ENCODE measurements at places on chromosomes 3 and 15.

DNA sequence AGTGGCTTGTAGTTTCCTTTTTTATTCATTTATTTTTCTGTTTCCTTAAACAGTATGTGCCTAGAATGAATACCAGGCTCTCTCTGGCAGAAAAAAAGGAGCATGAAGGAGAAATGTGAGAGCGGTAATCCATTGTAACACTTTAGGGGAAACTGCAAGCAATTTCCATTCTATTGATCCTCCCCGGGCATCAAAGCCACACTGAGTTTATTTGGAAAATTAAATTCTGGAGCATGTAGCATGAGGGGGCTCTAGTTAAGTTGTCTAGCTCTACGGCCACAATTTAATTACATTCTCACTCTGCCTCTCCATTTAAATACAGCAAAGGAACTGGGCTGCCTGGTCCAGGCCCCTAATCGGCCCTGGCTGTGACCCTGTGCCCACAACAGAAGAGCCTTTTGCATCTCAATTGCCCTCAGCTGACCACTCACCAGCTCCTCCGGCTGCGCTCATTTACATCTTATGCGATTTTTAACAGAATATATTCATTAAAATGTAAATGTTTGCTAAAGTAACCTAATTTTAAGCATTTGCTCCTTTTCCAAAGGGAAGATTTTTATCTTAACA is 72.9 kb downstream of the MEGF11 start:
- no peak for DNase-seq

- no peak for DNase-seq
Observed at GRCh38 chr15:70280781-70281180, 183.1 kb upstream of the TLE3 start.

DNA sequence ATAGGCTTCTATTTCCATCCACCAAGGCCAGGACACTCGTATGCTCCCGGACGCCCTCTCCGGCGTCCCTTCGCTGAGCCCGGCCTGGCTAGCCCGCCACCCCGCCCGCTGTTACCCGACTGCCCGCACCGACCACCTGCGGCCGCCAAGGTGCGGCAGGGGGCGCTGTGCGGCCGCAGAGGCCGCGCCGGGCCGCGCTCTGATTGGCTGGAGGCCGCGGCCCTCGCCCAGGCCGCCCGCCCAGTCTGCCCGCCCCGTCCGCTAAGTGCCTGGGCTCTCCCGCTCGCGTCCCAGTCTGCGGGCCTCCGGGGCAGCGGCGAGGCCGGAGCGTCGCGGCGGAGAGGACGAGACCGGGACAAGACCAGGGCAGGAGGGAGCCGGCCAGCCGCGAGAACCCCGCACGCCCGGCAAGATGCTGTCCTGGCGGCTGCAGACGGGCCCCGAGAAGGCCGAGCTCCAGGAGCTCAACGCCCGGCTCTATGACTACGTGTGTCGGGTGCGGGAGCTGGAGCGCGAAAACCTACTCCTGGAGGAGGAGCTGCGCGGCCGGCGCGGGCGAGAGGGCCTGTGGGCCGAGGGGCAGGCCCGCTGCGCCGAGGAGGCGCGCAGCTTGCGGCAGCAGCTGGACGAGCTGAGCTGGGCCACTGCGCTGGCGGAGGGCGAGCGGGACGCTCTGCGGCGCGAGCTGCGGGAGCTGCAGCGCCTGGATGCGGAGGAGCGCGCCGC is at the start of gene SYNM:
TSS of gene SYNM (plus strand) at position 293 of the 726 bp plus-strand sequence. CDS start at position 413, 120 bp downstream.
- peak; percentile 75 for DNase-seq

DNA sequence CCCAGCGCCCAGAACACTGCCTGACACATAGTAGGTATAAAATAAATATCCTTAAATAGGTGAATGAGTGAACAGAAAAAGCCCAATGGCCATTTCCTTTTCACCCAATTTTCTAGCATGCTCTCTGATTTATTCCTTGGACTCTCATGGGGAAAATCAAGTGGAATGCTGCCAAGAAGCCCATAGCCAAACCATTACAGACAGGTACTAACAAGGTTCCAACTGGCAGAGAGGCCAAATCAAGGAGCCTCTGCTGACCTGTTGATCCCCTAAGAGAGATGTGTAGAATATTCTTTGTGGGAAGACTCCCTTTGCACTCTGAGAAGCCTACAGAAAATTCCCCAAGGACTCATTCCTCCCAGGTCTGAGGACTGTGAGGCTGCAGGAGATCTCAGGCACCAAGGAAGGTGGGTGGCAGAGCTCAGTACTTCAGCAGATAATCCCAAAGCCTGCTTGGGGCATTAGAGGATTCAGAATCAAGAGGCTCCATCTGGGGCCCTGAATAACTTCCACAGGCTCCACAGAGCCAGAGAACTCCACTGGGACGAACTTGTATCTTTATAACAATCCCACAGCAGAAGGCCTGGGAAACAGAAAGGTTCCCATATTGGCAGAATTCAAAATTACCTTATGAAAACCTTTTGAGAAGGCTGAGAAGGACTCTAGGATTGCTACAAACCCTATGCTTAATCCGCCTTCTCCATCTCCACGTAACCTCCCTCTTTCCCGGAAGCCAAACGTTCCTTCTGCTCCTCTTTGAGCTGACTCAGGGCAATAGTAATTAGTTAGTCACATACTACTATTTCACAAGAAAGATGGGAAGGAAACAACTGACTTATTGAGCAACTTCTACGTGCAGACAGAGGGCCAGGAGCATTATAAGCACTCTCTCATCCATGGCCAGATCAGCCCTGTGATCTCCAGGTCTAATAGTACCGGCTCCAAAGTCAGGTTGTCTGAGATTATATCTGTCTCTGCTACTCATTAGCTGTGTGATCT is 34.5 kb downstream of the PRICKLE2 start:
- no peak for DNase-seq

DNA sequence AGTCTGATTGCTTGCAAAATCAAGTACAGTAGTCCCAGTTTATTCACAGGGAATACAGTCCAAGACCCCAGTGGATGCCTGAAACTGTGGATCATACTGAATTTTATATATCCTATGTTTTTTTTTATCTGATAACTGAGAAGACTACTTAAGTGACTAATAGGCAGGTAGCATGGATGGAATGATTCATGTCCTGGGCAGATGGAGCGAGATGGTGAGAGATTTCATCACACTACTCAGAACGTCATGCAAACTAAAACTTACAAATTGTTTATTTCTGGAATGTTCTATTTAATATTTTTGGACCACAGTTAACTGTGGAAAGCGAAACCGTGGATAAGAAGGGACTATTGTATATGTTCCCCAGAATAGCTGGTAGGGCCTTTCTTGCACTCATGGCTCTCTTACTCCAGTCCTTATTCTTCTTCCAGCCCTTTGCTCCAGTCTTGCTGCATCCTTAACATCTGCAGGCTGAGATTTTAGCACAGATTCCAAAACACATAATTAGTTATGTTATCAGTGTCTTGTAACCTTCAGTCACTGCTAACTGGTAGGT is 290.0 kb downstream of the ADAMTSL3 start:
- DNase-seq = no peak

GRCh38 chr3:44831232-44831631 is 30.5 kb upstream of the TMEM42 start:
- DNase-seq = no peak

- no peak for DNase-seq
Observed at GRCh38 chr3:148309390-148310035, 388.2 kb upstream of the AGTR1 start.

DNA sequence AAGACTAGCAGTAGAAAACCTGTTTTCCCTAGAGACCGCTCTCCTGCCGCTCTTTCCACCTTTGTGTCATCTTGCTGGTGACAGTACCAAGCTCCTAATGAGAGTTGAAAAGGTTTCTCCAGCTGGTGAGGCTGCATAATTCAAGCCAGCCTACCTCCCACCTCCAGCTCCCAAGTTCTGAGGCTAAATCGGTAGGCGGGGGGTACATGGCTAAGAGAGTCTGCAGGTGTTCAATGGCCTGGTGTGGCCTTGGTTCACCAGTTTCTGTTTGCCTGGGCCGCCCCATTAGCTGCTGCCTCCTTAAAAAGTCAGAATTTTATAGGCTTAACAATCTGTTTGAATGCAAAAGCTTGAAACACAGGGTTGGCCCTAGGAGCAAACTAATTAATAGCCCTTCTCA is 262.8 kb downstream of the SLCO3A1 start:
- no peak for DNase-seq

GRCh38 chr15:75694241-75695182 is 18.1 kb downstream of the CSPG4 start:
- DNase-seq = peak; percentile 47

DNA sequence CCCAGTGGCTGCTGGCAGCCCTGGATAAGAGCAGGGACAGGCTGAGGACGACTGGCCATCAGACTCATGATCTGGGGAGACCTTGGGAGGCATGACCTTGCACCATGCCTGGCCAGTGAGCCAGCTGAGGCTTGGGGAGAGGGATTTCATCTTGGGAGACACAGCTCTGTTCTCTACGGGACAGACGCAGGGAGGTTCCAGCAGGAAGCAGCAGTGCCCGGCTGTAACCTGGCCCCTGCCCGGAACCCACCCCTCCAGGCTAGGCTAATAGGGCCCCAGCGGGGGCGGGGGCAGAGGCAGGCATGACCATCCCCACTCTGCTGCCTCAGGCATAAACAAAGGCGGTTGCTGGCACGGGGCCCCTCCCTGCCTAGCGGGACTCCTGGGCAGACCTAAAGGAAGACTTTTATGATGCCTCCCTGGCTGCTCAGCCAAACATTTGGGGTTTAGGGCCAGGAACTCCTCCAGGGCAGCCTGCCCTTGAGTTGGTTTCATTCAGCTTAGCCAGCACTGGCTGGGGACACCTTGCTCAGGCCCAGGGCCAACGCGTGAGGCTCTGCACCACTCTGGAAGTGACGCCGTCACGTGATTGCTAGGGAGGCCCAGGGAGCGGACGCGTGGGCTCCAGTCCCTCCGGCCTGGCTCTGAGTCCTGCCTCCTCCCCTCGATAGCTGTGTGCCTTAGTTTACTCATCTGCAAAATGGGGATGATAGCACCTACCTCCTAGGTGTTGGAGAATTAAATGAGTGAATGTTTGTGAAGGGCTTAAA is 27.6 kb downstream of the HDAC11 start:
- DNase-seq = no peak

DNA sequence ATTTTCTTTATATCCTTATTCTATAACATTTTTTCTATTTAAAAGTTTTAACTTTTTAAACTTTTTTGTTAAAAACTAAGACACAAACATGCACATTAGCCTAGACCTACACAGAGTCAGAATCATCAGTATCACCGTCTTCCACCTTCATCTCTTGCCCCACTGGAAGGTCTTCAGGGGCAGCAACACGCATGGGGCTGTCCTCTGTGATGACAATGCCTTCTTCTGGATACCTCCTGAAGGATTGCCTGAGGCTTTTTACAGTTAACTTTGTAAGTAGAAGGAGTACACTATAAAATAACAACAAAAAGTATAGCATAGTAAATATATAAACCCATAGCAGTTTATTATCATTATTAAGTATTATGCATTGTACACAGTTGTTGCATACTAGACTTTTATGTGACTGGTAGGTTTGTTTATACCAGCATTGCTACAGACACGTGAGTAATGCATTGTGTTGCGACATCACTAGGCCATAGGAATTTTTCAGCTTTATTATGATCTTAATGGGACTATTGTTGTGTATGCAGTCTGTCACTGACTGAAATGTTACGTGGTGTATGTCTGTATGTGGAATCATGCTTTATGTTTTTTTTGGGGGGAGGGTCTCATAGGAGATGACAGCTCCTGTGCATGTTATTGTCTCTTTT is 18.2 kb downstream of the ATP1B3 start:
- DNase-seq = no peak

DNA sequence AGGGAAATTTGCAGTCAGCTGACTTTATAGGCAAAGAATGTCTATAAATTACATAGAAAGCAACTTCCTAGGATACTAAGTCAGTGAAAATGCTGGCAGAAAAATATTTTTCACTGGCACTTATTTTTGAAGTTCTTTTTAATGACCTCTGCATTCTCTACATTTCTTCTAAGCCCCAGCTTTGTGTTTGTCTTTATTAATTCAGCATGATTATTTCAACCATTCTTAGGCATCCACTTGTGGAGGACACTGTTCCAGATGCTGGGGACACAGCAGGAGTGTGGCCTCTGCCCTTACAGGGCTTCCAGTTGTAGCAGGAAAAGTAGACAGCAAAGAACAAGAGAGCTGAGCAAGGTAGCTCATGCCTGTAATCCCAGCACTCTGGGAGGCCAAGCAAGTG is 15.0 kb downstream of the LRRK1 start:
- DNase-seq = no peak

DNA sequence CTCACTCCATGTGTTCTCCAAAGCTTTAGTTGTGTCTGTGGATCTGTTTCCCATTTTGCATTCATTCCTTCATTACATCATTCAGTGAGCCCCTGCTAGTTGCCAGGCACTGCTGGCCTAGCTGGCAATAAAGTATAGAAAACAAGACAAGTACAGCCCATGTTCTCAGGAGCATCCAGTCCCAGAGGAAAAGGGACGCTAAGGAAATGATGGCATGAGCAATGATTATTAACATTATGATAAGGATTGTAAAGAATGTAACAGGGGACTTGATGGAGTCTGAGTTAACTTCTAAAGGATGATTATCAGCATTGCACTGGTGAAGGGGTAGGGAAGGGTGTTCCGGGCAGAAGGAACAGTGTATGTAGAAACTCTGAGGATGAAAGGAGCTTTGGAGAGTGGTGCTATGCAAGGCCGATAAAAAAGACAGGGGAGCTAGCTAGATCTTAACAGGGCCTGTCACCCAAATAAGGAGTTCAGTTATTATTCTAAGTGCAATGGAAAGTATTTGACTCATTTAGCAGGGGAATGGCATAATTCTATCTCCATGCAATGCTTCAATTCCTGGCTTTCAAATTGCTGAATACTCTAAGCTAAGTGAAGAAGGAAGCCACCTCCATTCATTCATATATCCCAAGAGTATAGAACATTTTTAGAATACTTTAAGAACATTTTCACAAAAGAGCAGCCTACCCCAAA is 258.2 kb upstream of the STT3B start:
- DNase-seq = no peak

DNA sequence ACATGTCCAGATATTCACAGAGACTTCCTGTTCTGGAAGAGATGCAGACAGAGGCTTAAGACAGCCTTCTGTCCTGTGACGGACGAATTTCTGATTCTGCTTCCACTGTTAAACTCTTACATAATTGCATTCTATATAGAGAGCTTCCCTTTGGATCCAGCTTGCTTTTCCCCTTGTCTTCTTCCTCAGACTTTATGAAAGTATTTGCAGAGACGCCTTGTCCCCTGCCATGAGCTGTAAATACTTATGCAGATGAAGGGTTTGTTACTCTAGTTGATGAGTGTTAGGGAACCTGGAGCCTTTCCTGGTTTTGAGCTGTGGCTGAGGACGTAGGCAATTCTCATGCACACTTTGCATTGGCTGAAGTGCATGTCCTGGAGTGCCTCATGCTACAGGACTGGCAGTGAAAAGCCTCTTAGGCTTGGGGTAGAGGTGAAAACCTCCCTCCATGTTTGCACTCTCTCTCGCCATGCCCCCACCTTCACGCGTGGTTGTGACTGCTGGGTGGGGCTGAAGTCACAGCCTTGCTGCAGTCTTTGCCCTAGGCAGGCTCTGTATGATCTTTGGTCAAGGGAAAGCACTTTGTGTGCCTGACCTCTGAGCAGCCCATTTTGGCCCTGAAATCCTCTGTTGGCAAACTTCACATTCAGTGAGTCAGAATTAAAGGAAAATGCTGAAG is 286.6 kb downstream of the PTPRG start:
- DNase-seq = no peak

All from NCI-H1092 (cell line).